T-helper 9 cell (primary cell): ENCODE measurements at places on chromosomes 2 and 18.

- no peak for DNase-seq
Measured at GRCh38 chr2:208464205-208464604, 57.6 kb downstream of the PTH2R start.

DNA sequence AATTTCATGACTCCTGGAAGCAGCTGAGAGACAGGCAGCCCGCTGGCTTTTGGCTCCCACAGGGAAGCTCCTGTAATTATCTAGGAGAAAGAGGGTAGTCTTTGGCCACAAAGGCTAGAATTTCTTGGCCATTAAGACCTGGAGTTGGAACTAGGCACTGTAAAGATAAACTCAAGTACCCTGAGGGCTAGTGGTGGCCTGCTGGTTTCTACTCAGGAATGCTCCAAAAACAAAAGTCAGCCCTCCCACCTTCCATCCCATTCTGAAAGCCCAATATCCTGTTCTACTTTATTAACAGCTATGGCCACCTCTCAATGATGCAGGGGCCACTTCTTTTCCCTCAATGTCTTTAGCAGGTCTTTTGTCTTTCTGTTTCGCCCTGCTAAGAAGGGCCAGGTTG is 34.0 kb upstream of the CYP26B1 start:
- no peak for DNase-seq

DNA sequence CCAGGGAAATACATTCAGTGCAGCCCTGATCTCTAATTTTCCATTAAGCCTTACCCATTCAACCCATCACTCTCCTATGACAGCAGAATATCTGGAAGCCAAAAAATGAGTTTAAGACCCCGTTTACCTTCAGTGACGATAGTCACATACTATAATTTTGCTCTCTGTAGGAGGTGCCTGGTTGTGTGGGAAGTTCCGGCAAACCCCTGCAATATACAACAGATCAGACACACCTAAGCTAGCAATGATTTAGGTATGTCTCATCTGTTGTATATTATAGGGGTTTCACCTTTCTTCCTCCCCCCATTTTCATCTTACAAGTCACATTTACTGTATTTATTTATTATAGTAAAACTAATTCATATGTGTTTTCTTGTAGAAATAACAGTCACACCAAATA is 101.7 kb downstream of the DOCK10 start:
- DNase-seq = no peak

GRCh38 chr2:5290900-5291546 is 401.2 kb upstream of the SOX11 start:
- no peak for DNase-seq

- no peak for DNase-seq
Measured at GRCh38 chr2:86443631-86444350, 2.6 kb downstream of the KDM3A start.

- DNase-seq = no peak
Measured at GRCh38 chr2:147110317-147110716, 734.5 kb upstream of the ACVR2A start.

DNA sequence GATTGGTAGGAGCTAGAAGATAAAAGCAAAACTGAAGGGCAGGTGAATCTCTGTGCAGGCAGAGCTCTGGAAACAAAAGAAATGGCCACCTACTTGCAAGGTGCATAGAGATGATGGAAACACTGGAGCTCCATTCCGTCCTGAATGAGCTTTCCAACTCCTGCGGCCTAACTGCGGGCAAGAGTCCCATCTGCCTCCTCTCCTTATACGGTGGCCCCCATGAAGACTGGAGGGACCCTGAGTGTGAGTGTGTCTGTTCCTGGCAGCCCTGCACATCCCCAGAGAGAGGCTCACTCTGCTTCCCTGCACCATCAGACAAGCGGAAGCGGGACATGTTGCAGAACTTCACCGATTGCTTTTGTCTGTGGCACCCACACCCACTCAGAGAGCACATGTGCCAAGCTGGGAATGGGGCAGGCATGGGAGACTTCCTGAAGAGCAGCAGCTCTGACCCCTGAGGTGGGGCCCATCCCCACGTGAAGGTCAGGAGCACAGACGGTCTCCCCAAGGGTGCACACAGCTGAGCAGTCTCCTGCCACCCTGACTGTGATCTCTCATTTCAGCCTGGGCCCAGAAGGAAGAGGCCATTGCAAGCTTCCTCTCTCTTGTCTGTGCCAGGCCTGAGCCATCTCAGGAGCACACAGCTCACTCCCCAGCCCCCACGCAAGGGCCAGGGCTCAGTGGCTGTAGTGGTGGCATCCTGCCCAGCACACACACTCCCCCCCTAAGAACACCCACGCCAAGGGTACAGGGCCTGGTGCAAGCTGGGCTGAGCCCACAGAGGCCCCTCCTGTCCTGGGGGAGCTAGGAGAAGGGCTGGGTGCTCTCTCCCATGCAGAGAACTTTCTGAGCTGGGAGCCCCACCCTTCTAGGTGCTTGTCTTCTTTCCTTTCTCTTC is 75.3 kb downstream of the STPG4 start:
- no peak for DNase-seq

- no peak for DNase-seq
Measured at GRCh38 chr2:122101319-122101718, 345.9 kb downstream of the TSN start.

- no peak for DNase-seq
Measured at GRCh38 chr2:54551123-54551756, 95.1 kb downstream of the SPTBN1 start.

- no peak for DNase-seq
Measured at GRCh38 chr2:151570191-151570590, 160.5 kb downstream of the RIF1 start.

- DNase-seq = no peak
Measured at GRCh38 chr2:236674238-236674637, 104.6 kb downstream of the ACKR3 start.

GRCh38 chr2:100884145-100884621 is 64.2 kb downstream of the NPAS2 start:
- DNase-seq = no peak

DNA sequence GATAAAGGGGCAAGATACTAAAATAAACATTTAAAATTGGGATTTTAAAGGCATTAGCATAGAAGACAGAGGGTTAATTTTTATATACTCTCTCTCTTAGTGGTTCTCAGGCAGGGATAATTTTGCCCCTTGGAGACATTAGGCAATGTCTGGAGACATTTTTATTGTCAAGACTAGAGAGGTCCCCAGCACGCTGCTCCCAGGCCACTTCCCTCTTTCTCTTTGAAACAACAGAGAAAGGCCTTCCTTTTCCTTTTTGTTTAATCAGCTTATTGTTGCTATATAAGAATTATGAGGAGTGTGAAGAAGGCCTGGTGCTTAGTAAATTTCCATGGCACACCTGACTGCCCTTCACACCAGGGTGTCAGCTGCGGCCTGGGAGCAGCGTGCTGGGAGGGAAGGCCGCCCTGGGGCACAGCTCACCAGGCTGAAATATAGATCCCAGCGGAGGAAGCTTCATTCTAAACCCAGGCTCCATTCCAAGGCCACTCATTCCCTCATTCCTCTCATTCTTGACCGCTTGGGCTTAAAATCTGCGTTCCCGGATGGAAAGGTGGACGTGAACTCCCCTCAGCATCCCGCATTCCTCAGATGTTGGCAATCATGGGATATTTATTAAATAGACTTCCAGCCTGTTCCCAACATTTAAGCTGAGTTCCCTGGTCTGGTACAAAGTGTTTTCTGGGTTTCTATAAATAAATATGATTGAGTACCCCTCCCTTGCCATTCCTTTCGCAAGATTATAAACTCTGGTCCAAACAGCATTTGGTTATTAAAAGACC is 22.5 kb downstream of the SLC14A2 start:
- no peak for DNase-seq

- DNase-seq = no peak
Measured at GRCh38 chr2:75379476-75380210, 180.3 kb upstream of the TACR1 start.

DNA sequence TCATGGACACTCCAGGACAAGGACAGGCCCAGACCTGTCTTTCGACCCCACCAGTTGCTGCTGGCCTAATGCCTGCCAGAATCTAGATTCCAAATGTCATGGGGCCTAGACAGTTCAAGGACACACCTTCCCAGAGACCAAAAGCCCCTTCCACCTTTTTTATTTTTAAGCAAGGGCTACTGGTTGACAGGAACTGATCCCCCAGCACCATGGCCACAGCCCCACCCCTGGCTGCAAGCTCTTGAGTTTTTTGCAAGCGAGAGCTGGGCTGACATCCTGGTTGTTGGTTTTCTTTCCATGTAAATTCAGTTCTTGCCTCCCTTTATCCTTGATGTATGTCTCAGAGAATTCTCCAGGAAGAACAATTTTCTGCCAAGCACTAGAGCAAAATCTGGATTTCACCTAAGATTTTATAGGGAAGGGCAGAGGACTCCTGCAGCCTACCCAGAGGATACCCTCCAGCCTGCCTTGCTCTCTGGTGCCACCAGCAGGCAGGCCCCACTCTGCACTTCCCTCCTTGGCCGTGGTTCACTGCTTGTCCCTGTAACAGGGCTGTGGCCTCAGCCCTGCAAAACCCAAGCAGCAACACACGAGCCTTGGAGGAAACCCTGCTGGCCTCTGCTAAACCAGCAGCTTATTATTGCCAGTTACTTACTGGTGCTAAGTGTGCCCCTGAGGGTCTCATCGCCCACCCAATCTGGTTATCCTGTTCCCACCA is 97.7 kb downstream of the TWIST2 start:
- no peak for DNase-seq

- no peak for DNase-seq
Measured at GRCh38 chr18:35490894-35491699, 6.7 kb downstream of the INO80C start.

DNA sequence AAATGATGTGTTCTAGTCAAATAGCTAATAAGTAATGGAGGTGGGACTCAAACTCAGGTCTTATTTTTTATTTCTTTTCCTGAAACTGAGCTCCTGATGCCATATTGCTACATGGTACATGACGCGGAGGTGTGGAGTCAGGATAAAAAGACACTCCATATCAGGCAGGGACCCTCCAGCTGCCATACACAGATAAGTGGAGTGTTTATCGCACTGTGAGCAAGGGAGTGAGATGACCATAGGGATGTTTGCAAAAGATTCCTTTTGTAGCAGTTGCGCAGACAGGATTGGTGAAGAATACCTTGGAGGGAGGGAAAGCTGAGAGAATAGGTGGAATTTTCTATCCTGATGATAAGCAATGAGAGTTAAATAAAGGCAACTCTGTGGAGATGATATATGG is 657.2 kb downstream of the RNF144A start:
- no peak for DNase-seq

DNA sequence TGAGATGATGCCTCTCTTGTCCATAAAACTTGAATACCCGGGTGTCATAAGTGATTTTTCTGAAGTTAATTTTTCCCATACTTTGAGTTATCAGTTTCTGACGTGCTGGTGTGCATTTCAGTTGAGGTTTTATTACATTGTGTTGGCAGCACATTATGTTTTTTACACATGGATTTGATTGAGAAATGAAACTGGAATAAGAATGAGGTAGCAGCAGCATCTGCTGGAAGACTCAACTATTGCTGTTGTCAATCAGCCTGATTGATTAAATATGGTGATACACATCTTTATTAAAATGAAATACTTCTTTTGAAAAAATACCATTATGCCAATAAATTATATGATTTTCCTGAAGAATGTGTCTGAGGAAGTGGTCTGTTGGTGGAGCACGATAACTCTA is 60.5 kb downstream of the INSIG2 start:
- DNase-seq = no peak

GRCh38 chr2:96207073-96207773 is 1.4 kb downstream of the STARD7 start:
- no peak for DNase-seq

DNA sequence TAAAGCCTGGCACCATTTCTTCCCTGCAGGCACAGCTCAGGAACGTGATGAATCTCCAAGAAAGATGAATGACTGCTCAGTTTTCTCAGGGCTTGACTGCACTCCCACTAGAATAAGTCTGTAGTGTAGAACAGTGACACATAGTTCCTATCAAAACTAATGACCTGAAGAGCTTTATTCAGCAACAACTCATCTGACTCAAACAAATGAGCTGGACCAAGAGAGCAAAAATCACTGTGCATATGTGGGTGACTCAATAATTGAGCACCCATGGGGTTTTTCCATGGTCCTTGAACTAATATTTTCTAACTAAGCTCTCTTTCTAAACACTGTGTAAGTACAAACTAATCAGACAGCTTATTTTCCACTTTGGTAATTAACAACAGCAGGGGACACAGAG is 61.1 kb upstream of the XDH start:
- DNase-seq = no peak

GRCh38 chr18:832085-832681 is 20.1 kb upstream of the YES1 start:
- DNase-seq = no peak

DNA sequence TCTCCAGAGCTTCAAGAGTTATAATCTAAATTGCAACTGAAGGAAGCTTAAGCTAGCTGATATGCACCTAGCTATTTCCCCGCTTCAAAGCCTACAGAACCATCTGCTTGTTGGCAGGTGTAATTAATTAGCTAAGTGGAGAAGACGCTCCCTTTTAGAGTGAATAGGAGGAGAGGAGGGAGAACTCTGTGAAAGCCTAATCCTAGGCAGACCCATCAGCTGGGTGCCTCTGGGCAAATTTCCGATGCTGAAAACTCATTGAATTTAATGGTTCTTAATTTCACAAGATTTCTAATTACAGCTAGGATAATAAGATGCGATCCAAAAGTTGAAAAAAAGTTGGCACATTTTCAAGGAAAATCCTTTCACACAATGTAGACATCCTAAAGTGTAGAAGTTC is 735.9 kb downstream of the ERBB4 start:
- DNase-seq = no peak

DNA sequence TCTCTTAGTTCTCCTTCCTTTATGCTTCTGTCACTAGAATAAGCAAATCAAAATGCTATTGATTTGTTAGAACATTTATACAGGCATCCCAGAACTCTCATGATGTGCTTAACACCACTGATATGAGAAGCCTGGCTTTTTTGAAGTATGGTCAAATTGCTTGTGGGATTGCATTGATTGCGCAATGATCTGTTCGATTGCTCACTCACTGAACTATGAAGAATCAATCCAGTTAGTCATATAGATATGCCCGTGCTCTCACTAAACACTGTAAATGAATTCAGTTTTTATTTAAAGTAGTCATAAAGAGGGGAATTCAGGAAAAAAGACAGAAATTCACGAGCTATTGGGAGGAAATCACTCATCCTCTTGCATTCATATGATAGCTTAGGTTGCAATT is 1237.8 kb downstream of the SUCLG1 start:
- no peak for DNase-seq

GRCh38 chr2:24825883-24826772 is 32.9 kb downstream of the CENPO start:
- no peak for DNase-seq
